ENCODE measurements at places on chromosomes 12 and 14. TPM values are rescaled to one million over a fixed set of nuclear protein-coding genes. Genes with fewer than 3 reads are reported as not detected.

OTX2 gene
- total RNA-seq: 3.4 TPM

NDRG2 gene
- total RNA-seq: 40.2 TPM

ZFHX2 gene
- 0.96 TPM for total RNA-seq

P2RX4 gene
- 36.1 TPM for total RNA-seq

CLEC4D gene
- total RNA-seq: 1.2 TPM

TSHR gene
- 13.0 TPM for total RNA-seq

RPL10L gene
- not detected for total RNA-seq

SRRM4 gene
- total RNA-seq: 0.96 TPM

KRT77 gene
- 0.96 TPM for total RNA-seq

SLC25A21 gene
- total RNA-seq: 1.7 TPM

GRCh38 chr14:100078216-100078803, 13.1 kb downstream of the EVL start:
- DNase-seq: no peak

GRCh38 chr14:95387826-95388445, 68.2 kb upstream of the CLMN start:
- peak; percentile 90 for DNase-seq

GRCh38 chr14:103436533-103436932, 51.3 kb downstream of the MARK3 start:
- no peak for DNase-seq

GRCh38 chr12:119082016-119082415, 96.7 kb upstream of the HSPB8 start:
- no peak for DNase-seq

DNA sequence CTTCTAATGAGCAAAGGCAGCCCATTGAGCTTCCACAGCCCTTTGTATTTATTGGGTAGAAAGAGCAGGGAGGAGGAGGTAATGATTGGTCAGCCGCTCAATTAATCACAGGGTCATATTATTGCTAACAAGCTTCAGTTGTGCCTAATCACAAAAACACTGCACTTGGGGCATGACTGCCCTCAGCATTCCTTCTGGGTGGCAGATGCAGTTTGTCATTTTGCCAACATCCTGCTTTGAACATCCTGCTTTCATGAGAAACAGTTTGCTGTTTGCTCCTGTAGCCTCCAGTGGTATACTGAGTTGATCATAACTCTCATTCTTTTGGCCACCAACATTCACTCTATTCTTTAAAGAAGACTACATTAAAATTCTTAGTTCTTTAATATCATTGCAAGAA, 462.9 kb upstream of the MIS18BP1 start:
- DNase-seq: no peak

DNA sequence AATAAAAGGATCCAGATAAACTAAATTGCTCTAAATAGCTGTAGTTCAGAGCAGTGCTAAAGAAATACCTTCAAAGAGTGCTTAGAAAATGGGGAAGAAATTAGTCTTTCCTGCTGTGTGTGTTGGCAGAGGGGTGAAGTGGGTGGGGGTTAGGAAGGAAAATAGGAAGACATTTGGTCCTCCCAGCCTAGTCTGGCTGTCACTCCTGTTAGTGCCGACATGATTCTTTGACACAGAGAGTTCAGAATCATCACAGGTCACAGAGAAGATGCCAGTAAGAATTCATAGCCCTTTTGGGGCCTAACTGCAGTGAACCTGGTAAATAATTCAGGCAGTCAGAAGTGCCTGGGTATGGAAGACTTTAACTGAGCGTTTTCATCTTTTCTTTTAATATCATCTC, 74.8 kb downstream of the FLRT2 start:
- DNase-seq: no peak

DNA sequence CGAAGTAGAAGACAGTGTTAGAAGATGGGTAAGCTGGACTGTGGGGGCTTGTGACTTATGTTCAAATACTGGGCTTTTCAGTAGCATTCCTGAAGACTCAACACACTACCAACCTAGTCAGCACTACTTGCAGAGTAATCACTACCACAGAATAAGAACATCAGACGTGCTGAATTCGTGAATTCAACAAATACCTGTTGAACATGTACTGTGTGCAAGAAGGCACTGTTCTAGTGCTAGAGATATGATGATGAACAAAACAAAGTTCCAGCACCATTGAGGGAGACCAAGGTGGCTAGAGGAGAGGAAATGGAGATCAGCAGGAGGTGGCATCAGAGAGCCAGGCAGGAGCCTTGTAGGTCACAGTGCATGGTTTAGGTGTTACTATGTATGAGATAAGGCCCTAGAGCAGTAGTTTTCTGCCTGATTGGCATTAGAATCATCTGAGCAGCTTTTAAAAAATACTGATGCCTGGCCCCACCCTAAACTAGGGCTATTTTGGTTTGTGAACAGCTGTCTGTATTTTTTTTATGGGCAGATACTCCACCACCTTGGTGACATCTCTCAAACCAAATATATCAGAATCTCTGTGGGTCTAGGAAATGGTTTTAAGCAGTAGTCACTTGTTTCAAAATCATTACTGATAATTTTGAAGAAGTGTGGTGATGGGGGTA, 26.8 kb downstream of the FERMT2 start:
- no peak for DNase-seq

DNA sequence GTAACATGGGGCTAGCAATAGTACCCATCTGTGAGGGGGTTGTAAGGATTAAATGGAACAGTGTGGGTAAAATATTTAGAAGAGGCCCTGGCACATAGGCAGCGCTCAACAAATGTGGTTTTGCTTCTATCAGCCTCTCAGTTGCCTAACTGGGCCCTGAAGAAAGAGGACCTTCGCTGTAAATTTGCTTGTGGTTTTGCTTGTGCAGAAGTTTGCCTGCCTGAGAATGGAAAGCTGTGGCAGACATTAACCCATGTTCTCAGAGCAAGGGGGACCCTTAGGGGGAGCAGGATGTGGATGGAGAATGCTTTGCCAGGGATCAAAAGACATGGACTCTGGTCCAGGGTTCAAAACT, 160.1 kb downstream of the BRMS1L start:
- DNase-seq: no peak

DNA sequence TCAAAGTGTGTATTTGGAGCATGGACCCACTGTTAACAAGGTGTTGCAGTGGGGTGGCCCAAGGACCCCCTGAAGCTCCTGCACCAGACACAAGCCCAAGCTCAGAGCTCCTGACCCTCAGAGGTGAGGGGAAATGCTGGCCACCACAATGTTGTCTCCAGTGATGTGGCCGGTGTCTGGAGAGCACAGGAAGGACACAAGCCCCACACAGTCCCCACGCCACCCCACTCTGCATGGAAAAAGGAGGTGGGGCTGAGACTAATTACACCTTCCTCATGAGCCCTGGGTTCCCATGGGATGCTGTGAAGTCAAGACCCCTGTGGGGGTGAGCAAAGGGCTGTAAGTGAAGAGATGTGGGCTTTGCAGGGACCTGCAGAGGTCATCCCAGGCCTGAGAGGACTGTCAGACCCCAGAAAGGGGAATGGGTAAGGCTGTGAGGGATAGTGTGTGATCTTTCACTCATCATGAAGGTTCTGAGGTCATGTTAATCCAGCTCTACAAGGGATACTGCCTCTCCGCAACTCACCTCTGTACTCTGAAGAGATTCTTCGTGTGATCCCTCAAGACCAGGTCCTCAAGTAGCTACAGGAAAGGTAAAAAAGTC, 136.3 kb upstream of the DHRS4 start:
- DNase-seq: no peak

DNA sequence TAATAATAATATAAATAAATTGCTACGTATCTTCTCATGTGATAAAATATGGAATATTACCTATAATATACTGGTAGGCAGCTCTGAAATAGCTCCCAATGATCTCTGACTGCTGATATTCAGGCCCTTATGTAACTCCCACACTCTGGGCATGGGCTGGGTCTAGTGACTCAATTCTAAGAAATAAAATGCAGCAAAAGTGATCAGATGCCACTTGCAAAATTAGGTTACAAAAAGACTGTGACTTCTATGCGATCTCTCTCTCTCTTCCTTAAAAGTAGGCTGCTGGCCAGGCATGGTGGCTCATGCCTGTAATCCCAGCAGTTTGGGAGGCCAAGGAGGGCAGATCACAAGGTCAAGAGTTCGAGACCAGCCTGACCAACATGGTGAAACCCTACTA, 10.3 kb upstream of the CACNB3 start:
- no peak for DNase-seq

DNA sequence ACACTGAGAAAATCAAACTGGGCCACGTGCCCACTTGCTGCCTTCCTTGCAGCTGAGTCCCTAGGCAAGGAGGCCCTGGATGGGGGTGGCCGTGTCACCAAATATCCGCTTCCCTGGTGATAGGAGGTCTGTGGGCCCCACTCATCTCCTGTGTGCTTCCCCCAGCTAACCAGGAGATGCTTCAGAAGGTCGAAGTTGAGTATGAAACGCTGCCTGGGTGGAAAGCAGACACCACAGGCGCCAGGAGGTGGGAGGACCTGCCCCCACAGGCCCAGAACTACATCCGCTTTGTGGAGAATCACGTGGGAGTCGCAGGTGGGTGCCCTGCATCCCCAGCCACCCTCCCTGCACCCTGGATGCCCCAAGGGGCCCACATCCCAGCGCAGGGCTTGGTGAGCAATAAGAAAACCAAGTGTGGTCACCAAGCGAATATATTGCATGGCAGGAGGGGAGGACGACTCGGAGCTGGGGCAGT, 6.8 kb upstream of the SIVA1 start:
- DNase-seq: no peak

- no peak for DNase-seq
Measured at GRCh38 chr14:91998667-91999570, 40.9 kb downstream of the TRIP11 start.

- no peak for DNase-seq
Measured at GRCh38 chr12:75172611-75173010, 37.0 kb downstream of the KCNC2 start.

- no peak for DNase-seq
Measured at GRCh38 chr14:49905989-49906388, 13.1 kb downstream of the ARF6 start.

DNA sequence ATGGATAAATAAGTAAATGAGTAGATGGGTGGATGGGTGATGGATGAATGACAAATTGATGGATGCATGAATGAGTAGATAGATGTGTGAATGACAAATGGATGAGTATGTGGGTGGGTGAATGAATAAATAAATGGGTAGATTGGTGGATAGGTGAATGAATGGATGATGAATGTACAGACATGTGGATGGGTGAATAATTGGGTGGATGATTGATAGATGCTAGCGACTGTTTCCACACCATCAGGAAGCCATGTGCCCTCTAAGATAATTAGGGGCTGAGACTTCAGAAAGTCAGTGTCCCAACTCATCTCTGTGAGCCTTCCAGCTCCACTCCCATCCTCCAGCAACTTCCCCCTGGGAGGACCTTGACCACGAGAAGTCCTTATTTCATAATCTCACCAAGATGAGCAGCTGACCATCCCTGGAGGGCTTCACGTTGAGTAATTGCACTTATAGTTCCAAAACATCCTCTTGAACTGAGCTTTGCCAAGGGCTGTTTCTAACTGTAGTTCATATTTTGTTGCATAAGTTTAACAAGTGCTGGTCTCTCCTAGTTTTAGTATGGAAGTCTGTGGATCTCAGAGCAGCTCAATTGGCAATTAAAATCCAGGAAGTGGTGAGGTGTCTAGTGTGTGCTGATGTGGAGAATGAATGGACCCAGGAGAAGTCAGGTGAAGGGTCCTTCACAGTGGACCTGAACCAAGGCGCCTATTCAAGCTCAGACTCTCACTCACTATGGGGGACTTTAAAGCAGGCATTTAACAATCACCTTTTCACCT, 295.7 kb downstream of the ADGRD1 start:
- no peak for DNase-seq

GRCh38 chr14:82412545-82412944, 878.9 kb upstream of the SEL1L start:
- DNase-seq: no peak

- DNase-seq: no peak
Measured at GRCh38 chr14:51879170-51879569, 18.8 kb downstream of the GNG2 start.

DNA sequence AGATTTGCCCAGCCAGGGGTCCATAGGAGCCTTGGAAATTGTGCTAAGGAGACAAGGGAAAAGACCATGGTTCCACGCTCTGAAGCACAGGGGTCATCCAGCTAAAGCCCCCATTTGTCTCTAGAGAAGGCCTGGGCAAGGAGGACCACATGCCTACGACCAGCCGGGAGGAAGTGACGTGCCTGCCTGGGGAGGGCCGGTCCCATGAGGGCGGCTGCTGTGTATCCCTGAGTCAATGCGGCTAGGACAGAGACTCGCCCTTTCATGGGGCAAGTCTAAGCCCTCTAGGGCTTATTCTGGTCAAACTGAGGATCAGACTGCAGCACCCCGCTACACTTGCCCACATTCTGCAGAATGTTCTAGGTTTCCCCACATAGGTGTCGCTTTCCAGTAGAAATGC, 20.6 kb upstream of the RIN3 start:
- DNase-seq: no peak

DNA sequence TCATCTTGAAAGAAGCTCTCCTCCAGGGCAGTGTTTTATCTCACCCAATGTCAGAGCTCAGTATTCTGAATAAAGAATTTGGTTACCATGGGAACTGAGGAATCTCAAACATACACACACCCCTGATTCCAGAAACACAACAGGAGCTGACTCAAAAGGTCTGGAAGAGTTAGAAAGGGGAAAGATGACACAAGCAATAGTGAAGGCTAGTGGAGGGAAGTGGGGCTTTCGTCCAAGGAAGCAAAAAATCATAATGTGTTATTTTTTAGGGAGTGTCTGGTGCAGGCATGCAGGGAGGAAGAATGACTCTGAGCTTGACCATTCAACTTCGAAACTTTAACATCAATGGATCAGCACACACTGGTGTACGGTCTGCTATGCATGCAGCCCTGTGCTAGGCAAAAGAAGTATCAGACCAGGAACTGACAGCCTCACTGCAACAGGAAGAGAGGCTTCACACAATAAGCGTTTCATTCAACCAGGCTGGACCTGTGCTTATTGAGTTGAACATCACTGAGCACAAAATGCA, 20.3 kb downstream of the HEBP1 start:
- peak; percentile 98 for DNase-seq

DNA sequence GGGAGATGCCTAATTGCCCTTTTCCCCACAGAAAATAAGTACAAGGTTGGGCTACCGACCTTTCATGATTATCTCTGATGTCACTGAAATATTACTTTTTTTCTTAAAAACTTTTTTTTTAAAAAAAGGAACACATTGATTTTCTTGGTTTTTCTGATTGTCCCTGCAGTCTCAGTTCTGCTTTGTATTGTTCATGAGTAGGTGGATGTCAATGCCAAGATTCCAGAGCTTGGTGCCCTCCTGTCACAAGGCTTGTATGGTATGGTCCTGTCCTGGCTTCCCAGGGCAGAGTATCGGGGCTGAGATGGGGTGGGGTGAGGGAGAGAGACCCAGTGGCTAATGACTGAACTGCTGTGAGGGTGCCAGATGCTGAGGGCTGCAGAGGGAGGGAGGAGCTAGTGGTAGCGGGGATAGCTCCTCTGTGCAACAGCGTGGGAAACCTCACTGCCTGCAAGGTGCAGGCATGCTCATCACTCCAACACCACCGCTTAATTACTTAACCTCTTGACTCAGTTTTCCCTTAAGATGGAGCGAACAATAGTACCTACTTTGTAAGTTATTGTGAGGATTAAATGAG, 4.4 kb upstream of the CTDSP2 start:
- DNase-seq: no peak
